ENCODE measurements at places on chromosomes 4 and X. TPM values are rescaled to one million over a fixed set of nuclear protein-coding genes. Genes with fewer than 3 reads are reported as not detected.

XAGE2 gene
- not detected for total RNA-seq

TCEAL3 gene
- total RNA-seq: 21.3 TPM

BTC gene
- total RNA-seq: not detected

VCX3B gene
- total RNA-seq: not detected

PCYT1B gene
- total RNA-seq: 0.90 TPM

BCORL1 gene
- 13.1 TPM for total RNA-seq

GPRASP1 gene
- total RNA-seq: 2.1 TPM

STARD8 gene
- 14.8 TPM for total RNA-seq

ANKRD50 gene
- total RNA-seq: 68.9 TPM

RNF150 gene
- total RNA-seq: 0.33 TPM

MFAP3L gene
- 0.35 TPM for total RNA-seq

FAM53A gene
- total RNA-seq: 1.7 TPM

GATA1 gene
- not detected for total RNA-seq

EVC gene
- 21.3 TPM for total RNA-seq

CPZ gene
- not detected for total RNA-seq

BTK gene
- 0.13 TPM for total RNA-seq

TNMD gene
- total RNA-seq: not detected

SLC25A6 gene
- 408 TPM for total RNA-seq

PPARGC1A gene
- not detected for total RNA-seq

ARHGEF38 gene
- not detected for total RNA-seq

SSX2B gene
- total RNA-seq: not detected

DSPP gene
- not detected for total RNA-seq

CCKAR gene
- not detected for total RNA-seq

RHOXF1 gene
- not detected for total RNA-seq

TRIM61 gene
- total RNA-seq: 0.22 TPM

TMPRSS11B gene
- total RNA-seq: not detected

SRPK3 gene
- 0.40 TPM for total RNA-seq

MAGEA8 gene
- not detected for total RNA-seq

PSAPL1 gene
- not detected for total RNA-seq

CA5B gene
- total RNA-seq: 5.6 TPM

Measured in endothelial cell of umbilical vein (primary cell).